Stimulated activated CD4-positive, alpha-beta T cell treated with anti-CD3 and anti-CD28 coated beads, TNF-alpha, amount 100 ng/mL, for 48 hours (primary cell): ENCODE measurements at places on chromosomes 2 and 18.

DNA sequence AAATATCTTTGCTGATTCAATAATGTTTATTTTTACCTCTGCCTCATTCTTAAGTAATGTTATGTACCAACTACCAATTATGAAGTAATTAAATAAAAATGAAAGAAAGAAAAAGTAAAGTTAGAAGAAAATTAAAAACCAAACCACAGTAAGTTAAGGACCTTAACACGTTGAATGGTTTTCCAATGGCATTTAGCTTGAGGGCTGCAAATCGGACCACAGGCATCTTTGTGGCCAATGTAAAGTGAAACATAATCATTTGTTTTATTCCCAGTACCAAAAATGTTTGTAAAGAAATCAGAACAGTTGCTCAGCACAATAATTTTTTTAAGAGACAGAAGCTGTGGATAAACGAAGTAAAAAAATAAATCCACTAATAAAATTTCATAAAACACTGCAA is 1455.5 kb upstream of the ZEB2 start:
- DNase-seq = no peak

DNA sequence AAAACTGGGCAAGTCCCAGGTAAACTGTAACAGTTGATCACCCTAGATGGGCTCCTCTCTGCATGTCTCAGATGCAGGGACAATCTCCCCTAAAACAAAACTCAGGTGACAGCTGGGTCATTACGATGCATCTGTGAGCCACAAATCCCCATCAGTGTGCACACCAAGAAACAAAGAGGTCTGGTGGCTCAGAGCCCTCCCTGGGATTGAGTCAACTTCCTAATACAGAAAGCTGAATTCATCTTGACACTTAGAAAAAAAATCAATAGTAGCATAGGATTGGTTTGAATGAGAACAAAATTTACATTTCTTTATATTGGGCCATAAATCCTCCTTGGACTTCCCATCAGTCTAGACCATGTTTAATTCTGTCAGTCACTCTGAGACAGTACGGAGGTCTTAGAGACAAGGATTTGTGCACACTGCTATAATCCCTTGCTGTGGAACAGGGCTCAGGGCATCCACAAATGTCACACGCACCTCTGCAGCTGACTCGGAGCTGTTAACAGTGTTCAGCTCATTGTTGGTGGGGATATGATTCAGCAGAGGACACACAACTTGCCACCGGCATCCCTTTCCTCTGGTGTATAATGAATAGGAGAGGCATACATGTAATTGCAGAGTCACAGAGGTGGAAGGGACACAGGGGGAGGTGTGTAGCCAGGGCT is 44.5 kb upstream of the DAPL1 start:
- no peak for DNase-seq

GRCh38 chr2:176092270-176093144 is at the start of gene HOXD13:
Gene HOXD13 (plus strand): TSS chr2:176092721. CDS start chr2:176092891, 170 bp downstream.
- DNase-seq = no peak

- DNase-seq = no peak
These were observed 562.7 kb upstream of the SLC39A10 start for GRCh38 chr2:195094330-195094729.

DNA sequence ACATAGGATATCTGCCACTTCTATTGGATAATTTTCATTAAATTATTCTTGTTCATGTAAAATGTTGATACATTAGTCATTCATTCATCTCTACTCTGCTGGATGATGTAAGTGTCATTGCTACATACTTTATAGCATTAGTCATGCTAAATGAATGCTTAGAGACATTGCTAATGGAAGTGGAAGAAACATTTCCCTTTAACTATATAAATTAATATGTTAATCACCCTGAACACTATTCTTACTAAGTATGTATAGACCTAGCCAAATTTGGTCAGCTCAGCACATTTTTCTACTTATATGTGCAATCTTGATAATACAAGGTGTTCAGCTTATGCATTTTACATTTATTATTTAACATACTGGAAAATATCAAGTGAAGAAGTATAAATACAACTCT is 160.2 kb downstream of the DPP4 start:
- no peak for DNase-seq
